ENCODE measurements at places on chromosomes 5 and 9.

GRCh38 chr9:116394894-116395698 is 241.5 kb downstream of the PAPPA start:
- no peak for DNase-seq

- no peak for DNase-seq
These were observed 169.0 kb downstream of the SYK start for GRCh38 chr9:90970608-90971007.

- DNase-seq = peak; percentile 2
These were observed 36.0 kb upstream of the SVEP1 start for GRCh38 chr9:110615498-110615897.

DNA sequence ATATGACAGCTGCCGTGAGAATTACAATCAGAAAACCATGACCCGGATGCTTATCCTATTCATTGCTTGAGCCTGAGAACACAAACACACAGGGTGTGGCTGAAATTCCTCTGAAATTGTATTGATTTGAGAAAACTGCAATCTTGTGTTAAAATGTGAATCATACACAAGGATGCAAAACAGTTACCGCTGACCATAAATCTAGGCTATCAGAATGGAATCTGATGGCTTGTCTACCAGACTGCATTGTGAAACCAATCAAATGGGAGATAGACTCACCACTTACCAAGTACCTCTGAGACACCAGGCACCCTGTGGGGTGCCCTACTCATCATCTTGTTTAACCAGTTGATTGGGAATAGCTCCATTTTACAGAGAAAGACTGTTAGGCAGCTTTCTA is 188.7 kb upstream of the MSX2 start:
- no peak for DNase-seq

DNA sequence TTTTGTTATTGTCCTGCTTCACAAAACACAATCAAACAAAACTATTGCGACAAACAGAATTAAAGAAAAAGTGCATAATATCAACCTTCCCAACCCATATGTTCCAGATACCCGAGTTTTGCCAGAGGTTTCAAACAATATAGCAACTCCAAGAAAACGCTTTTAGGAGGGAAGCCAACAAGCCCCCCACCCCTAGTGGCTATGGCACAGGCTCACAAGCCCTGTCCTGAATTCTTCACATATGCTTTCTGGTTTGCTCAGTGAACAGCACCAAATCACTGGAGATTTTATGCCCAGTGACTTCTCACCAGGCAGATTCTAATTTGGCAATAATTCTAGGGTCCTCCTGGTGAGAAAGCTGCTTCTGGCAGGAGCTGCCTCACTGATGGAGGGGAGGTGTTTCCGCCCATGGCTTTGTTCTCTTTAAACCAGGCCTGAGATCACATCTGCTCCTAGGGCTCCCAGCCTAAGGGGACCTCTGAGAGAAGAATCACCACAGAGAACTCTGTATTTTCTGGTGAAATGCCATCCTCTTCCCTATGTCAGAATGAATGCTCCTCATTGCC is 1982.4 kb downstream of the EFNA5 start:
- no peak for DNase-seq

DNA sequence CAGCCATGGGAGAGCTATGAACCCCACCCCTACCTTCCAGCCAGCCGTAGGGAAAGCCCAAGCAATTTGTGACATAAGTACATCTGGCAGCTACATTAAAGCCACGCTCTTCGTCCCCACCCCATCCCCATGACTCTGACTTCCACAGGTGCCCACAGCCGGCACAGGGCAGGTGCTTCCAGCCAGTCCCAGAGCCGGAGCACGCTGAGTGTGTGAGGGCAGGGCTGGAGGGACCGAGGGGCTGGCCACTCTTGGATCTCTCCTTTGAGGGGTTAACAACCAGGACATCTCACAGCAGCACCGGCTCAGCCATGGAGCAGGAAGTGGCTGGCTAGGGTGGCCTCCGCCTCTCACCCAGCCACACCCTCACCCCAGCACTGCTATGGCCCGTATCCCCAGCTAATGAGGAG is 2.4 kb upstream of the FAM78A start:
- DNase-seq = no peak

DNA sequence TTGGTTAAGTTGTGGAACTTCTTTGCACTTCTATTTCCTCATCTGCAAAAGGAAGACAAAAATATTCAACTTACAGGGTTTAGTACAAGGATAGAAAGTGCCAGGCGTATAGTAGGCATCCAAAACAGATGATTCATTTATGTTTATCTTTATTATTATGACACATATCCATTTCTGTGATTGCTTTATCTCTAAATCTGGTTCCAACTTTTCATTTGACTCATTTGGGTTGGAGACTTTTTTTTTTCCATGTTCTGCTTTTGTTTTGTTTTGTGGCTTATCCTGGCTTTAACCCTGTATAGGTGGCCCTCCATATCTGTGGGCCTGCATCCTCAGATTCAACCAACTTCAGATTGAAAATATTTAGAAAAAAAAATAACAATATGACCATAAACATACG is 186.7 kb upstream of the SLC24A2 start:
- no peak for DNase-seq

GRCh38 chr5:143837306-143837848 is 25.4 kb downstream of the HMHB1 start:
- DNase-seq = peak; percentile 16

- DNase-seq = no peak
These were observed 704.3 kb upstream of the ZNF608 start for GRCh38 chr5:125450771-125451170.

DNA sequence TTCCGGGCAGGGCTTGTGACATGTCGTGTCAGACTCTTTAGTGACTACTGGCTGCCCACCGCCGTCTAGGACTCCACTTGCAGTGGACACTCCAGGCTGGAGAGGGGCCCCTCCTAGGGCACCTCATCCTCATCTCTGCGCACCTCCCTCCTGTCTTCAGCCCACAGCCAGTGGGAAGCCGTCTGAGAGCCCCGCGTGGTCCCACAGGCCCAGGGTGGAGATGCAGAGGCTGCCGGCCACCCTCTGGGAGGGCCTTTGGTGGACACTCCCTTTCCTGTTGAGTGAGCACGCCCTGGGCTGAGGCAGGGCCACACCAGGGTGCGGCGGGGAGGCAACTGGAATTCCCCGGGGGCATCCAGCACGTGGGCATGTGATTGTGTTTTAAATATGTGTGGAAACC is 80.5 kb downstream of the IRX2 start:
- DNase-seq = no peak

DNA sequence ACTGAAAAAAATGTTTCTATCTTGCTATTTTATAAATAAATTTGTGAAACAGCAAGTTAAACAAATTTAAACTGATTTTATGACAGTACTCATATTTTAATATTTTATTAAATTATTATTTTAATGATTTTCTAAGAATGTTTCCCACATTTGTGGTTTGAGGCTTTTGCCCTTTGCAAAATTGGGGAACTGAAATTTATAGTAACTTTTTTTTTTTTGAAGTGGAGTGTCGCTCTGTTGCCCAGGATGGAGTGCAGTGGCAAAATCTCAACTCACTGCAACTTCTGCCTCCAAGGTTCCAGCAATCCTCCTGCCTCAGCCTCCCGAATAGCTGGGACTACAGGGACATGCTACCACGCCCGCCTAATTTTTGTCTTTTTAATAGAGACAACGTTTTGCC is 7.2 kb upstream of the ADGRV1 start:
- no peak for DNase-seq

GRCh38 chr9:131678499-131679111 is 61.3 kb downstream of the RAPGEF1 start:
- DNase-seq = peak; percentile 55

DNA sequence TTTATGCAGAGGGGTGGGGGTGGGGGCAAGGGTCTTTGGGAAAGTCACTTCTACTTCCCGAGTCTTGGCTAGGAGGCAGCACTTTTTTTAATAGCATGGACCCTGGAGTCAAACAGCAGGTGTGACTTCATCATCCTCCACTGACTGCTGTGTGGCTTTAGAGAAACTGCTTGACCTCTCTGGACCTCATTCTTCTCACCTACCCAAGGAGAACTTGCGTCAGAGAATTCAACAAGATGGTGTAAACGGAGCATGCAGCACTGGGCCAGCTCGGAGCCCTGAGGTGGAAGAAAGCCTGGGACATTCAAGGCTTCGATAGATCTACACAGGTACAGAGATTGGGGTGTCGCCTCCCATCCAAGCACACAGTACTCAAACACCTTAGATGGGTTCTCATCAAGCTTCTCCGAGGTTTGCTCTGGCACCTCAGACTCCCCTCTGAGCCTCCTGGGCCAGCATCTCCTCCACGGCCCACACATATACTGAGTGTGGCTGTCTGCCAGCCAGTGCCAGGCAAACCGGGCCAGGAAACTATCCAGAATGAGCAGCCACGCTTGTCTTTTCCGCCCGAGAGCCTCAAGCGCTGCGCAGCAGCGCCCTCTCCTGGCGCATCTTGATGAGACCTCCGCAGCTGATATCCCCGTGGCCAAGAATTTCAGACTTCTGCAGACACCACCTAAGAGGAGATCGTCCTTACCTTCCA is 4.6 kb upstream of the SLC25A48 start:
- peak; percentile 18 for DNase-seq

GRCh38 chr5:117559005-117559844 is 984.6 kb upstream of the SEMA6A start:
- no peak for DNase-seq

- DNase-seq = no peak
These were observed 208.8 kb downstream of the SAXO1 start for GRCh38 chr9:18824095-18824666.

- no peak for DNase-seq
These were observed 187.1 kb downstream of the CFAP90 start for GRCh38 chr5:7663808-7664207.

DNA sequence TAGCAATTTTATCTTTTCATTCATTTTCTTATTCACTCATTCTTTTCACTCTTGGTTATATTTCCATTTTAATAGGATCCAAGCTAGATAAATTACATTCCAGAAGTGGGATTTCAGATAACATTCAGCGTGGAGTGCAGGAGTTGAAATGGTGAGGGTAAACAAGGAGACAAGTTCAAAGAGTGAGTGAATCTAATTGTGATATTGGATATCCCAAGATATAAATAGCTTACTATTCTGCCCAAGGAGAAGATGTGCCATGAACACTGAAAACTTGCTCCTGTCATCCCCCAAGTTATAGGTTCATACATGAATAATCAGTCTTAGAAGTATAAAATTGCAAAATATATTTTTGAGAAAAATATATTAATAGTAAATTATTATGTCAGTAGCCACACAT is 459.3 kb downstream of the CETN3 start:
- DNase-seq = no peak

DNA sequence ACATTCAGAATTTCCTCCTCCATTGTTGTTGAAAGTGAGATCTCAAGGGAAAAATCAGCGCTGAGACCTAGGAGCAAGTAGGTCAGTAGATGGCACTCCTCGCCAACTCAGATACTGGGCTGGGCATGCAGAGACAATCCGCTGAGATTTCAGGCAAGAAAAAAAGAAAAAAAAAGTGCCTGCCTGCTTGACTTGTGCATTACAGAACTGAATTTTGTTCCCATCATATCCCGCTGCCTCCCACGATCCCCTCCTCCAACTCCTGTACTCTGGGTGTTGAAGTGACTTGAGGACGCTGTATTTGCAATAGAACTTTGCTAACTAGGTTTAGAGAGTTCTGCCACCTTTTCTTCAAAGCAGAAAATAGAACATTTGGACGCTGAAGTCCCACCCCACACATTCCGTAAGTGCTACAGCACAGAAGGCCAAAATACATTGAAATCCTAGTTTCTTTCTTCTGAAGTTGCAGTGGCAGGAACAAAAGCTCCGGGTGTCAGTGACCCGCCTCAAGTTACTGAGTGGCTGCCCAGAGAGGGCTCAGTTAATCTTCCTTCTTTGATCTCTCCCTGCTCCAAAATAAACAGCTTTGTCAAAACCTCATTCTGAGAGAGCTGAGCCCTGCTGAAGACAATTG is 265.8 kb downstream of the MLLT3 start:
- DNase-seq = peak; percentile 20
